Stimulated activated CD8-positive, alpha-beta memory T cell treated with anti-CD3 and anti-CD28 coated beads, Interleukin-4, amount 100 ng/mL, for 4 hours (primary cell): ENCODE measurements at places on chromosomes 6 and 20.

DNA sequence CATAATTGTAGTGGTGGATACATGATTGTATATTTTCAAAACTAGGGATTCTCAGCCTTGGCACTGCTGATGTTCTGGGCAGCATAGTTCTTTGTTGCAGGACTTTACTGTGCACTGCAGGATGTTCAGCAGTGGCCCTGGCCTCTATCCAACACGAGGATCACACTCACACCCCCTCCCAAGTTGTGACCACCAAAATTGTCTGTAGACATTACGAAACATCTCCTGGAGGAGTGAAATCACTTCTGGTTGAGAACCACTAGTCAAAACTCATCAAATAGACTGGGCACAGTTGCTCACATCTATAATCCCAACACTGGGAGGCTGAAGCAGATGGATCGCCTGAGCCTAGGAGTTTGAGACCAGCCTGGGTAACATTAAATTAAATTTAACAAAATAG is 123.1 kb upstream of the CDYL start:
- no peak for DNase-seq

DNA sequence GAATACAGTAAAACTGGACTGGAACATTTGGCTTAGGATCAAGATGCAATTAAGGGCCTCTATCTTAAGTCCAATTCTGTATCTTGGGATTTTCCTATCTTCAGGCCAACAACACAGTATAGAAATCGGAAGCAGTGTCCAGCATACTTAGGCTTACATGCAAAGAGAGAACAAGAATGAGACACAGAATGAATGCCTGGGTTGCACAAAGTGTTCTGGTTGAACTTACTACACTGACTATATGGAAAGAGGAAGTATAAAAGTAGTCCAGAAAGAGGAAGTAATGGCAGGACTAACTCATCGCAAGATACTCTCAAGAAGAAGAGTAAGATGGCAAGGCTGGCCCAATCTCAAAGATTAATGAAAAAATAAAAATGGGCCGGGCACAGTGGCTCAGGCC is 87.6 kb downstream of the BTBD9 start:
- no peak for DNase-seq

GRCh38 chr6:165047952-165048351 is 261.5 kb downstream of the C6orf118 start:
- no peak for DNase-seq

- no peak for DNase-seq
These were observed 13.7 kb upstream of the RTF2 start for GRCh38 chr20:56454754-56455153.

- DNase-seq: no peak
These were observed 219.7 kb downstream of the FARS2 start for GRCh38 chr6:5481033-5481432.

- DNase-seq: no peak
These were observed 24.0 kb upstream of the CCND3 start for GRCh38 chr6:41965429-41966213.

DNA sequence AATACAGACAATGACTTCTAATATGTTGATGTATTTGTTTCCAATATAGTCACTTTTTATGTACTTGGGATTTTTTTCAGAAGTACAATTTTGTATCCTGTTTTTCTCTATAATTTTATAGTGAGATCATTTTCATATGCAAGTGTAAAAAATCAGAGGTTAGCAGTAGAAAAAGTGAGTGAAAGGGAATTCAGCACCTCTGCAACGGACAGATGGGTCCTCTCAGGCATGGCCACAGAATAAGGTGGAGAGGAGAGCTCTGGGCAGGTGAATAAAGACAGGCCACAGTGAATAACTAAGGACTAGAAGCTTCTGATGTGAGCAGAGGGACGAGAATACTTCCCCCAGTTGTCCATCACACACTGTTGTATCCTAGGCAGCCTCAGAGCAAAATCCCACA is 210.1 kb upstream of the CNR1 start:
- DNase-seq: no peak

DNA sequence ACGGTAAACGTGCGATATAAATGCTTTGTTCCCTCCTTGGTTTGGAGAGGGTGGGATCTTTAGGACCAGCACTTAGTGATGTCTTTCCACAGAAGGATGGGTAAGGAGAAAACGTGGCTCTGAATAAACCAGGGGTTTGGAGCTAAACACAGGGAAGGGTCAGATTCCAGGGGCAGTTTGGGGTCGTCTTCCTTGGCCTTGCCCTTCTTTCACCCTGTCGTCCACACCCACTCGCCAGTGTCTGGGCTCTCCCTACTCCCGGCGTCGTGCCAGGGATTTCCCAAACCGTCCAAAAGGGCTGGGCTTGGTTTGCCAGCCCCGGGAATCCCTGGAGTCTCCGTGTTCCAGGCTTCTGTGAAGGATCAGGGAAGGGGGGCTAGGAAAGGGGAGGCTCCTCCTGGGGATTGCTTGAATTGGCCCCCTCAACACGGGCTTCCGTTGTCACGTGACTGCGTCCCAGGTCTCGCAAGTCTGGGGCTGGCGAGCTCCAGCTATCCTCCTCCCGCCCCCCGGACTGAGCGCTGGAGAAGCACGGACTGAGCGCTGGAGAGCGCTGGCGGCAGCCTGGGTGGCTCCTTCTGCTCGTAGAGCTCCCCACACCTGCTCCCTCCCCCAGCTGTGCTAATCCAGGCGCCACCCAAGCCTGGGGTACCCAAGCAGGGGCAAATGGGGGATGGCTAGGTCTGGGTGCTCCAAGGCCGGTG is 9.4 kb upstream of the ARMC12 start:
- DNase-seq: no peak

DNA sequence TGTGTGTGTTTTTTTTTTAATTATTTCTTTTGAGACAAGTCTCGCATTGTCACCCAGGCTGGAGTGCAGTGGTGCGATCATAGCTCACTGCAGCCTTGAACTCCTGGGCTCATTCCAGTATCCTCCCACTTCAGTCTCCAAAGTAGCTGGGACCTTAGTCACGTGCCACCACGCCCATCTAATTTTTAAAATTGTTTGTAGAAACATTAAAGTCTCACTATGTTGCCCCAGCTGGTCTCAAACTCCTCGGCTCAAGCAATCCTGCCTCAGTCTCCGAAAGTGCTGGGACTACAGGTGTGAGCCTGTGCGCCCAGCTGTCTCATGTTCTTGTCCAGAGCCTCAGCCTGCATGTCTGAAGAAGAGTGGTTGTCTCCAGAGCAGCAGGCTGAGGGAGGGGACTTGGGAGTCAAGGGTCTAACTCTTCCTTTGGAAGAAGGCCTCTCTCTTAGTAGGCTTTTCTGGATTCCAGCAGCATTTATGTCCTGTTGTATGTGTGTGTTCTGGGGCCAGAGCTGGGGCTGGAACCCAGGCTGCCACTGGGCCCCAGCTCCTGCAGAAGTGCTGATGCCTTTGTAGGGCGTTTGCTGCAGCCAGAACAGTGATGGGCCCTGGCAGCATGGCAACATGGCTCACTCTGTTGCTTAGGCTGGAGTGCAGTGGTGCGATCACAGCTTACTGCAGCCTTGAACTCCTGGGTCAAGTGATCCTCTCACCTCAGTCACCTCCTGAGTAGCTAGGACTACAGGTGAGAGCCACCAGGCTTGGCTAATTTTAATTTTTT is 5.4 kb downstream of the DNMT3B start:
- no peak for DNase-seq

- no peak for DNase-seq
These were observed 1026.1 kb downstream of the KIF16B start for GRCh38 chr20:15547119-15547518.

- no peak for DNase-seq
These were observed 2.6 kb downstream of the NFKBIE start for GRCh38 chr6:44262467-44263353.

DNA sequence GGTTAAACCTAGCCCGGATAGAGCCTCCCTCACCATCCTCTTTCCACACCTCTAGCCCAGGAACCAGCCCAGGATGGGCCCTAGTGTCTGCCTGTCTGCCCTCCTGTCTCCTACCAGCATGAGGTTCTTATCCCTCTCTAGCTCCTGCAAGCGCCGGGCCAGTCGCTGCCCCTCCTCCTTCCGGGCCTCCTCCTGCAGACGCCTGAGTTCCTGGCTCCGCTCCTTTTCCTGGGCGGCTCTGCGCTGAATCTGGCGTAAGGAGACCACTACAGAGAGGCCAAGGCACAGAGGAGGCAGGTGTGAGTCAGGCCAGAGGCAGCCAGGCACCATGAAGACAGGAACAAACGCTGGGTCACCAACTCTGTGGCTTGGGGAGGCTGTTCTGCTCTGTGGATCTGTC is 4.3 kb upstream of the PSORS1C2 start:
- DNase-seq: no peak

GRCh38 chr6:125867483-125867942 is 76.8 kb downstream of the NCOA7 start:
- DNase-seq: no peak

GRCh38 chr6:73585566-73586415 is 65.0 kb upstream of the EEF1A1 start:
- DNase-seq: no peak

DNA sequence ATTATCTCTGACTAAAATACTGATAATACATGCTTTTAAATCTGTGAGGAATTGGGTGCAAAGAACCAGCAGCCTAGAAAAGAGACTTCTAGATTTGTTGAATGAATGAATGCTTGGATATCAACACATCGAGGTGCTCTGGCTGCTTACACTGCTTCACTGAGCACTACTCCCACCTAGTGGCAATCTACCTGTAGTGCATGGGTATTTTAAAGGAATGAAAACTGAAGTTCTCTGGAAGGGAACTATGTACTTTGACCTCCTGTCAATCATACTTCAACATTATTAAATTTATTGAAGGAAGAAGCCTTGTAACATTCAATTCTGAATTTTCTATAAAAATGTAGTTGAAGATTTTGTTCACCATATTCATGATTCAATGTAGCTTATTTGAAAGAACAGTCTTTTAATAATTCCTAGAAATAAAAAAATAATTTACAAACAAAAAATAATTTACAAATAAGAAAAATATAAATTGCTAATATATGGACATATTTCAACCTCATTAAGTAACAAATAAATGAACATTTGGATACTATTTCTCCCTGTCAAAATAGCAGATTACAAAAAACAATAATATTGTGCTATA is 111.2 kb upstream of the MMS22L start:
- DNase-seq: no peak

- DNase-seq: no peak
These were observed at the start of gene HSPA12B for GRCh38 chr20:3732327-3733118. TSS of gene HSPA12B (plus strand) at chr20:3732685. CDS start at chr20:3738675, 5,990 bp downstream.

DNA sequence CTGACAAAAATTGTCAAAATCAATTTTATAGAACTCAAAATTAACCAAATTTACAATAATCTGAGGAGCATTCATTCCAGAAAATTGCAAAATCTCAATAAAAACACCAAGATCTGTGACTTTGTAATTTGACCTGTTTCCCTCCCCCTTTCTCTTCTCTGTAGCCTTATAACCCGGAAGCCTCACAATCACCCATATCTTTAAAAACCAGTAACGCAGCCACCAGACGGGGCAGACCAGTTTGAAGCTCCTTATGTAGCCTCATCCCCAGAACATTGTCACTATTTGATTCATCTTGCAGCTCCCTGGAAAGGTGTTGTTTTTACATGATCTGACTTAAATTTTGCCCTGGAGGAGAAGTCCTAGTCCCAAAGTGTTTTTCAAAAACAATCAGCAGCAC is 27.5 kb upstream of the TGM6 start:
- DNase-seq: no peak

DNA sequence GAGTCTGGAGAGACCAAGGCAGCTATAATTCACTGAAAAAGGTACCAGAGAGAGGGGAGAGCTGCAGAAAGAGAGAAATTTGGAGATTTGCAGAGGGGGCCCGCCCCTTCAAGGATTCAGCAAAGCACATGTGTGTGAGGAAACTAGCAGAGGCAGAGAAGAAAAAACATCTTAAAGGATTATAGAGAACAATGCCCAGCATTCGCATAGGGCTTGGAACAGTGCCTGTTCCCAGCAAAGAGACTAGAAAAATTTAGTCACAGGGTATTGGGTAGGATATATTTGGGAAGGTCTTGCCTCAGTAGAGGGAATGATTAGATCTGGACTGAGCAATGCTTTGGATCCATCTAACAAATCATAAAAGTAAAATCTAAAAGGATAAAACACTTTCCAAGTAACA is 44.0 kb downstream of the SRPK1 start:
- no peak for DNase-seq

- DNase-seq: no peak
These were observed 12.1 kb upstream of the UBE2J1 start for GRCh38 chr6:89364586-89364985.

- DNase-seq: no peak
These were observed 162.4 kb downstream of the CD109 start for GRCh38 chr6:73858376-73858775.

- DNase-seq: no peak
These were observed 175.7 kb downstream of the DLL1 start for GRCh38 chr6:170114956-170115855.

DNA sequence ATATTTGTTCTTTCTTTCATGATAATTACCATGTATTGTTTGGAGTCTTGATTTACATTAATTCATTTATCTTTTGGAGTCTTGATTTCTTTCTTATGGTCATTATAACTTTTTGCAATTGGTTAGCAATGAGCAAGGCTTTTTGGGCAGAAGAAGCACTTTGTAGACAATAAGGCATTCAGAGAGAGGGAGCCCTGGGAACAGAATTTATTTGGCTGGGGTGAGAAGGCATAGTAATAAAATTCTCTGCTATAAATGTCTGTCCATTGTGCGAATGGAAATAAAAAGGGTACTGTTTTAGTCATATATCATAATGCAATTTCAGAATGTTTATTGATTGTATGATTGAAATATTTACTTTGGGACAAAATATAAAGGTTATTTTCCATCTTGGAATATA is 147.0 kb downstream of the SLC35F1 start:
- DNase-seq: no peak

GRCh38 chr6:170522565-170523183 is 30.4 kb downstream of the PSMB1 start:
- DNase-seq: no peak

- no peak for DNase-seq
These were observed 71.4 kb upstream of the MYLIP start for GRCh38 chr6:16057446-16057845.

DNA sequence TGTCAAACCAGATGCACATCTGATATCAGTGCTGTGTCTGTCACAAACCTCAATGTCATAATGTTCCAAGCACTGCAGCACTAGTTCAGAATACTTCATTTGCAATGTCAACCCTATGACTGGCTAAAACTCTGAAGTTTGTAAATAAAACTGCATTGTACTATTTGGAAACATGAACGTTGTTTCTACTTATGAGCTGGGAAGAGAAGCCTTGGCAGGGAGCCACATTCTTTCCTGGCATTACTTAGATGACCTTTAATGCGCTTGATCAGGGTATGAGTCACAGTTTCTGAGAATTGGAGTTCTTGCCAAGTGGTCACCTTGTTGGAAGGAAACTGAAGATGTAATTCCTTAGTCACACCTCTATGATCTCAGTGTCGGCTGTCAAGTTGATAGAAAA is 664.8 kb upstream of the MMS22L start:
- DNase-seq: no peak

DNA sequence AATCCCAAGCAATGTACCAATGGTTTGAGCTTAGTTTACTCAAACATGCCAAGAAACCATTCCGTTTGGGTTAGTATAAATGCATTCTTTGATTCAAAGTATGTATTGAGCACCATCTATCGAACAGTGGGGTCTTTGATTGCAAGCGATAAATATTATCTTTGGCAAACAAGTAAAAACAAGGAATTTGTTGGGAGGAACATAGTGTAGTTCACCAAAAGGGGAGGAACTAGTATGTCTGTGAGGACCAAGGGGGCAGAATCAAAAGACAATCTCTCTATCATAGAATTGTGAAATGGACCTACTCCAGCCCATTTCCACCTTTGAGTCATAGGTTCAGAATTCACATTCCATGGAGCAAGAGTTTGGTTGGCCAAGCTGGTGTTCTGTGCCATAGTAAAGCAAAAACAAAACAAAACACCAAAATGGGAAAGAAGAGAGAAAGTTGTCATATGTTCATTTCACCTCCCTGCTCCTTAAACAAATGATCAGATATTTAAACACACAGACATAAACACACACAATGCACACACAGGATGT is 266.0 kb downstream of the TSHZ2 start:
- no peak for DNase-seq
